ENCODE measurements at places on chromosomes 2 and 18. TPM values are rescaled to one million over a fixed set of nuclear protein-coding genes. Genes with fewer than 3 reads are reported as not detected.

- H3K27me3 ChIP-seq, result no peaks in the 10 kb centered on the region
- DNase-seq, result no peak
- no peak overlapping the region for H3K27ac ChIP-seq
Measured at GRCh38 chr2:129797489-129798300, 181.8 kb upstream of the RAB6C start.

GRCh38 chr2:120516679-120517314, 170.9 kb downstream of the INHBB start:
- H3K27me3 ChIP-seq, result peaks cover 7% of the 10 kb centered on the region
- no peak for DNase-seq
- no peaks in the 10 kb centered on the region for H3K4me1 ChIP-seq
- no peak overlapping the region for H3K27ac ChIP-seq
- H3K4me3 ChIP-seq, result no peak overlapping the region

DNA sequence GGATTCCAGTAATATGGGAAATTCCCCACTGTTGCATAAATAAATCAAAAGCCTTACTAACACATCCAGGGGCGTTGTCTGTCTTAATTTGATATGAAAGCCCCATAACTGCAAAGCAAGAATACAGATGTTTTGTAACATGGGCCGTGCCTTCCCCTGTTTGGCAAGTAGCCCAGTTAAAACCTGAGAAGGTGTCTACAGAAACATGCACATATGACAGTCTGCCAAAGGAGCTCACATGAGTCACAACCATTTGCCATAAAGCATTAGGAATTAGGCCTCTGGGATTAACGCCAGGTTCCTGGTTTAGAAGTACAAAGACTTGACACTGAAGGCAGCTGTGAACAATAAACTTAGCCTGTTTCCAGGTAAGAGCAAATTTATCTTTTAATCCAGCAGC, 43.1 kb upstream of the LONRF2 start:
- H3K27ac ChIP-seq, result no peak overlapping the region
- H3K27me3 ChIP-seq, result peaks cover 2% of the 10 kb centered on the region
- no peak overlapping the region for H3K4me3 ChIP-seq
- no peak for DNase-seq
- H3K4me1 ChIP-seq, result peaks cover 29% of the 10 kb centered on the region

The SLC19A3 gene
- not detected for total RNA-seq

DNA sequence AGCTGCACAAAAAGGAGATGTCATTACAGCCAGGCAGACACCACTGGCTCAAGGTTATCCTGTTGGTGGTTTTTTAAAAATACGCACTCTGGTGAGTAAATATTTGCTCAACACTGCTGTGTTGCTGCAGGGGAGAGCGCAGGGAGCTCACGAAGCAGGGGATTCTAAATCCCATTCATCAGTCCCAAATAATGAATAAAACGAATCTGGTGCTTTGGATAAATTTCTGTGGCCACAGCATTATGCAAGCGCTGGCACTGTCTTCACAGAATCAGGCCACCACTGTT, 256.2 kb downstream of the HDAC4 start:
- H3K27ac ChIP-seq, result no peak overlapping the region
- no peak overlapping the region for H3K4me3 ChIP-seq
- no peak for DNase-seq
- H3K36me3 ChIP-seq, result peaks cover 60% of the 10 kb centered on the region

DNA sequence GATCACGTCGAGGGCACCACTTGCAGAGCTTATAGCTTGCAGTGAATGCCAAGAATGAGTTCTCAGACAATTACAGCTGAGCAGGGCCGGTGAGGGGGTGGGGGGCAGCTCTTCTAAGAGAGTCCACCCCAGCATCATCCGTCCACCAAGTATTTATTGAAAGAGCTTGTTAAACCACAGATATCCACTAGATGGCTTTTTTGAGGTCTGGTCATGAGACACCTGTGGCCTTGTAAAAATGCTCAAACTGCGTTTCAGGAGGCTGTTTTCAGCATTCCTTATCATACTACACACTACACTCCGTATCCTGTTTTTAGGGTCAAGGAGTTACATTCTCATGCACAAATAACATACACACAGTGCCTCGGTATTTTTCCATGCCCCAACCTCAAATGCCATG, 51.5 kb downstream of the DNAJC10 start:
- peaks cover 2% of the 10 kb centered on the region for H3K4me1 ChIP-seq
- H3K4me3 ChIP-seq, result no peak overlapping the region
- DNase-seq, result no peak
- H3K27ac ChIP-seq, result no peak overlapping the region
- peaks cover 61% of the 10 kb centered on the region for H3K36me3 ChIP-seq
